ENCODE measurements at places on chromosomes 16 and 17. TPM values are rescaled to one million over a fixed set of nuclear protein-coding genes. Genes with fewer than 3 reads are reported as not detected.
A peak's percentile ranks its signal among the peaks of the same experiment; 100 is the strongest.

DNA sequence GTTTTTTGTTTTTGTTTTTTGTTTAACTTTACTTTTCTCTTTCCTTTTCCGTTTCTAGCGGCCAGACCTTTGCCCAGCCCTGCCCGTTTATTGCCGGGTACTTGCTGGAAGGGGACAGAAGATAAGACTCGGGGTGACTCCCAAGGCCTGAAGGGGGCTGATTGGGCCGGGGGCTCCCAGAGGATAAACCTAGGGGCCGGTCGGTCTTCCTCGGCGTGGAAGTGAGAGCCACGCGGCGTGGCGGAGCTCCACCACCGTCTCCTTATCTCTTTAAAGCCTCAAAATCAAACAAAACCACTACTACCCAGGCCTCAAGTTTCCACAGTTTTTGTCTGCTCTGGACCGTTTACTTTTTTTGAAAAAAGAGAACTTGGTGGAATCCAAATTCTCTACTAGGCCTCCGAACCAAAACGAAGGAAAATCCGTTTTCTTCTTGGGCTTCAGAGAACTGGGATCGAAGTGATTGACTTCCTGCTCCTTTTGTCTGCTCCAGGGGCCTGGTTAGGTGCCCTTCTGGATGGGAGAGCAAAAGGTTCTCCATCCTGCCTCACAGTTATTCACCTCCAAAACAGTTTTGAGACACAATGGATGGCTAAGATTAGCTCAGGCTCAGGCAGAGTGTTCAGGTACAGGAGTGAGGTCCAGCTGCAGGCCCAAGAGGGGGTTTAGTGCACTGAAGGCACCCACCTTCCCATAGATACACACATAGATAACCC, 8.5 kb upstream of the HOXB9 start:
- no peak for DNase-seq

GRCh38 chr16:84243732-84244131, 3.9 kb upstream of the KCNG4 start:
- no peak for DNase-seq

Gene BCO1
- 2.4 TPM for polyA plus RNA-seq

DNA sequence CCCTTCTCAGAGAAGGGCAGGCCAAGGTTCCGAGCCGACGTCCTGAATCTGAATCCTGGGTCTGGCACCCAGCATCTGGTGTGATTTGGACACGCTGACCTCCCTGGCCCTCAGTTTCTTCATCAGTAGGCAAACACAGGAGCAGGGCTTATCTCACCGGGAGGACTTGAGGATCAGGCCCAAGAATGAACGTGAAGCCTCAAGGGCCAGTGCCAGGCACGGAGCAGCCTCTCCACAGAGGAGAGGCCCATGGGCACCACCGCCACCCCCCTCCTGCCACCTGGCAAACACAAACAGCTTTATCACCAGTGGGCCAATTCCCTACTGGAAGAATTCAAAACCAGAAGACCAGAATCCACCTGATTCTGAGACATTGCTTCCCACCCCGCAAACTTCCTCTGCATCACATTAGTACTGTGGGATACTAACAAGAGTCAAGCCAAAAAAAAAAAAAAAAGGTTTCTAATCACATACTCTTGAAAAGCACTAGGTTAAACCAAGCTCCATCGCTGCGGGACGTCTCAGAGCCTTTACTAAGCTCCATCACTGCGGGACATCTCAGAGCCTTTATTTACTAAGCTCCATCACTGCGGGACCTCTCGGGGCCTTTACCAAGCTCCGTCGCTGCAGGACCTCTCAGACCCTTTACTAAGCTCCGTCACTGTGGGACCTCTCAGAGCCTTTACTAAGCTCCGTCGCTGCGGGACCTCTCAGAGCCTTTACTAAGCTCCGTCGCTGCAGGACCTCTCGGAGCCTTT, 68.0 kb upstream of the DOC2B start:
- no peak for DNase-seq

- no peak for DNase-seq
Measured at GRCh38 chr17:45320349-45320930, 3.6 kb upstream of the MAP3K14 start.

DNA sequence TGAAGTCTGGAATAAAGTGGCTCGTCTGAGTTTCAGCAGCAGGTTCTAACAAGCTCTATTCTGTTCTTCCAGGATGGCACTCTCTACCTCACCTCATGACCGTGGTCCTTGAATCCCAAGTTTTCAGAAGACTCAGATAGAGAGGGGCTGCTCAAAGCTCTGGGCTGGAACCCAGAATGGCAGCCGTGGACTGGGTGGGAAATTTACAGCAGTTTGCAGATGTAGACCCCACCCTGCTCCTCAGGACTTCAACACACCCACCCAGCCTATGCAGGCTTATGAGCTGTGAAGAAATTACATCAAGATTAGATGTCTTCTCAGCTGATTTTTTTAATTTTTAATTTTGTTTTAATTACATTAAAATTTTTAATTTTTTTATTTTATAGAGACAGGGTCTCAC, 59.4 kb downstream of the METRNL start:
- no peak for DNase-seq

GRCh38 chr16:78591682-78592103, 492.2 kb downstream of the WWOX start:
- DNase-seq: no peak

GRCh38 chr16:56970934-56971767, 9.4 kb downstream of the CETP start:
- DNase-seq: no peak

Gene CACNG3
- polyA plus RNA-seq: not detected

- DNase-seq: no peak
Measured at GRCh38 chr17:72846399-72846798, 246.1 kb downstream of the SLC39A11 start.

GRCh38 chr17:52383493-52384100, 225.1 kb upstream of the CA10 start:
- DNase-seq: peak; percentile 50

GRCh38 chr16:58049232-58050185, 24.0 kb downstream of the MMP15 start:
- no peak for DNase-seq

Gene PYY
- polyA plus RNA-seq: 0.19 TPM

DNA sequence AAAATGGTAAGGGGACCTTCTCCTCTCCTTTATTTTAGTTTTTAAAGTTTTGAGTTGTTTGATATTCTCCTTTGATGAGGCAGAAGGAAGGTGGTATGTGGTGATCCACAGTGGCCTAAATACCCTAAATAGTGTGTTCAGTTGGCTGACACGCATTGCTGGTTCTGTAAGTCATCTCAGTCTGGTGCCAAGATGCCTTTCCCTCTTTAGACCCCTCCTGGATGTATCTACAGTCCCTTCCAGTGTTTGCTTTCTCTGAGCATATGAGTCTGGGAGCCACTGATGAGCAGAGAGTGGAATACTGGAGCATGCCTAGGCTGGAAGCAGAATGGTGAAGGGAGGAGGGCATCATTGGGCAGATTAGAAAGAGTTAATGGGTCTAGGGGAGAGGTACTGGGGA, 64.5 kb downstream of the NEUROD2 start:
- DNase-seq: no peak
